ENCODE measurements at places on chromosomes 3 and 15. TPM values are rescaled to one million over a fixed set of nuclear protein-coding genes. Genes with fewer than 3 reads are reported as not detected.

DNA sequence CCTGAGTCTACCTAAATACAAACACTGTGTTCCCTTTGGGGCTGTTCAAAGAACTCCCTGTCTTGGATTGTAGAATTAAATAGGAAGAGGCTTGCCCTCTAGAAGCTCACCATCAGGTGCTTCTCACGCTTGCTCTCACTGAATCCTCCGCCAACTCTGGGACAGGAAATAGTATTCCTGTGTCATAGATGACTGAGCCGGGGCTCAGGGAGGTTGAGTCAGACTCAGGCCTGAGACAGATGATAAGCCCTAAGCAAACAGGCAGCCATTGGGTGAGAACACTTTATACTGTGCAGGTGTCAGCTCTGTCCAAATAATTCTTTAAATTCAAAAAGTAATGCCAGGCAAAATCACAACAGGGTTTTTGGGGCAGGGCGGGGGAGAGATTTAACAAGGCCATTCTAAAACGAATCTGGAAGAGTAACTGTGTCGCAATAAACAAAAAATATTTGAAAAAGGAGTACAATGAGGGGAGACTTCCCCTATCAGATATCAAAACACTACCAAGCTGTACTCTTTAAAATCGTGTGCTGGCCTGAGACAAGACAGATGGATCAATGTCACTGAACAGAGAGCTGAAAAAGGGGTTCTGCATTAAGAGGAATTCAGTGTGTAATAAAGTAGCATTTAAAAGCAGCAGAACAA lies 59.0 kb downstream of the EPHB3 start:
- no peak for DNase-seq

GRCh38 chr3:141201122-141201521 lies 30.5 kb upstream of the PXYLP1 start:
- no peak for DNase-seq

- no peak for DNase-seq
Observed at GRCh38 chr3:150114873-150115540, 144.3 kb upstream of the PFN2 start.

DNA sequence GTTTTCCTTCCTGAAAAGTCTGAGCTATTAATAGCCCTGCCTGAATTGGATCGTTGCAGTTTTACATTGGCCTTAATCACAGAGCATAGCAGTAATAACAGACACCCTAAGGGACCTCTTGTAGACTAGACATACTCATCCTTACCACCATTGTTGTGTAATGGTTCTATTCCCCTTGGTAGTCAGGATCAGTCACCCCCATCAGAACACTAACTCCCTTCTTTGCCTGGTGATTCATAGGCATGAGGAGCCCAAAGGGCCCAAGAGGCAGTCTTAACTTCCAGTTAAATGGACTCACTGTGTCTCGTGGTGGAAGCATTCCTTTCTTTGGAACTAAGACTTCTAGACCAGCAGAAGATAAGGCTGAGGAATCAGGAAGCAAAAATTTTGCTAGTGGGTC lies 20.2 kb downstream of the CGGBP1 start:
- no peak for DNase-seq

- DNase-seq, result no peak
Observed at GRCh38 chr3:62559831-62560445, 186.6 kb upstream of the FEZF2 start.

DNA sequence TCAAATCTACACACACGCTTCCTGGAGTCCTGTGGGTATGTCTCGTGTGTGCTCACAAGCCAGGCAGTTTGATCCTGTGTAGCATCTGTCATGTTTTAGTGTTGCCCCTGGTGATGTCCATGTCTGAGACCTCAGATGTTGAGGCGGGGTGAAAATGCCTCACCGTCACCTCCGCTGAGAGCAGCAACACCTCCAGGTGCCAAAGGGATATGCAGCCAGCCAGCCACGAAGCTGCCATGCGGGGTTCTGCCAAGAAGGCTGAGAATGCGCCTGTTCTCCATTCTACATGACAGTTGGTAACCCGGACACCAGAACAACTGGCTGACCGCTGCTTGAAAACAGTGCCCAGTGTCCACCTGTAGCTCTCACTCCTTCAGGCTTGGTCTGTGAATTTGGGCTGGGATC lies 253.8 kb downstream of the TLE3 start:
- DNase-seq, result no peak

DNA sequence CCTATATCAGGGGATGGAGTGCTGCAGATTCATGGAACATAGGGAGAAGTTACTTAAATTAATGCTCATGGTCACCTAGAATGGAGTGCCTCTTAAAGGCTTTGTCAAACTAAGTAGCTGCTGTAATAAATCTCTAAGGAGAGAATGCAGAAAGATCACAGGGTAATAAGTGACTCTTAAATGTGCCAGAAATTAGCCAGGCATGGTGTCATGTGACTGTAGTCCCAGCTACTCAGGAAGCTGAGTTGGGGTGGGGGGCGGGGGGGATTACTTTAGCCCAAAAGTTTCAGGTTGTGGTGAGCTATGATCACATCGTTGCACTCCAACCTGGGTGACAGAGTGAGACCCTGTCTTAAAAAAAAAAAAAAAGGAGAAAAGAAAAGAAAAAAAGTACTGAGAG lies 90.9 kb upstream of the ASB14 start:
- DNase-seq, result no peak

GRCh38 chr3:149732234-149732633 lies 20.1 kb downstream of the COMMD2 start:
- no peak for DNase-seq

DNA sequence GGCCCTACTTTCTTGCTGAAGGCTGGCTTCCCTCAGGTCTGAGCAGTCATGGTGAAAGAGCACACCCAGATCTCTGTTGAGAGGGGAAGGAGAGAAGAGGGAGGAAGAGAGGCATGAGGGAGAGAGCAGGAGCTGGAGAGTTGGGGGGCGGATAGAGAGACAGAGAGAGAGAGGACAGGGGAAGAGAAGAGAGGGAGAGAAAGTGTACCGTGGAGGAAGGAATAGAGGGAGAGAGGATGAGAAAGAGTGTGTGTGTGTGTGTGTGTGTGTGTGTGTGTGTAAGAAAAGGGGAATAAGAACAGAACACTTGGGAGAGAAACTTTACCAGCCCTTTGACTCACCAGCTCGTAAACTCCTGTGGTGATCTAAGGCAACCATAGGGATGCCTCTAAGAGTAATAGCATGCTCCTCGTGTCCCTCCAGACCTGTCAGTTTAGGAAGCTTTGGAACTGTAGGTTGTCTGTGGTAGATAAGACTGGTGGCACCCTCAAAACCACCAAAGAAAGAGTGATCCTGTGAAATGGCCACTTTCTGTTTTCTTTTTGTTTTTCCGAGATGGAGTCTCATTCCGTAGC lies 18.2 kb downstream of the ZNF592 start:
- no peak for DNase-seq

- DNase-seq, result no peak
Observed at GRCh38 chr3:171212648-171213047, 186.1 kb upstream of the SLC2A2 start.

- no peak for DNase-seq
Observed at GRCh38 chr3:12255393-12255792, 33.5 kb upstream of the PPARG start.

DNA sequence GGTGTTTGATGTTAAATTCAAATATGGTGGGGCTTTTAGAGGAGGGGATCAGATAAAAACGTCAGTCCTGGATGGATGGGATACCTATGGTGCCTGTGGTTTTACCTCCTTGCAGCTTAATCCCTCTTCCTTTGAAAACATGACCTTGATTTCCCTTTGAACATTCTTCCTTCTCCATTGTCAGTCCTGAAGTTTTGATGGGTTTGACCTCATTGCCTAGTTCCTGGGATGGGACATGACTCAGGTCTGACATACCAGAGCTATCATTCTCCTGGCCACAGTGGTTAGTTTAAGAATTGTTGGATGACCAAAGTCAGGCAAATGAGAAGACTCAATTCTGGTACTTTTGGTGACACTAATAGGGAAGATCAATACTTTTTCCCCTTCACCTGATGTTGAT lies 87.2 kb downstream of the PRICKLE2 start:
- DNase-seq, result no peak

GRCh38 chr3:21783839-21784238 lies 32.8 kb upstream of the ZNF385D start:
- no peak for DNase-seq

GRCh38 chr15:52667597-52667996 lies 11.6 kb downstream of the ATOSA start:
- no peak for DNase-seq

DNA sequence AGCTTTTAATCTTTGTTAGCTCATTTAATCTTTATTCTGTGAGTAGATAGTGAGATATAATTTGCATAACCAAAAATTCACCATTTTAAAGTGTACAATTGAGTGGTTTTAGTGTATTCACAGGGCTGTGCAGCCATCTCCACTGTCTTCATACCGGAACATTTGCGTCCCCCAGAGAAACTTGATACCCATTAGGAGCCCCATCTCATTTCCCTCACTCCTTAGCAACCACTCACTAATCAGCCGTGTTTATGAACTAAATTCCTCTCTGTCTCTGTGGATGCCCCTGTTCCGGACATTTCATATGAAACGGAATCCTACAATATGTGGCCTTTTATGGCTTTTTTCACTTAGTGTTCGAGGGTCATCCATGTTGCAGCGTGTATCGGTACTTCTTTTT lies 38.2 kb downstream of the PAK2 start:
- no peak for DNase-seq

GRCh38 chr15:41666353-41666920 lies 6.2 kb downstream of the MGA start:
- no peak for DNase-seq

The PPP1R14D gene
- total RNA-seq, result not detected

The MUC20 gene
- 6.2 TPM for total RNA-seq

The ARRDC4 gene
- total RNA-seq, result 15.3 TPM

The DNAJC13 gene
- total RNA-seq, result 57.1 TPM

The PIERCE2 gene
- total RNA-seq, result 3.0 TPM

The ITGB5 gene
- 419 TPM for total RNA-seq

The RAB8B gene
- 29.8 TPM for total RNA-seq

The PRICKLE2 gene
- total RNA-seq, result 24.7 TPM

Data from osteocyte (in vitro differentiated cells).